Sciatic nerve (tissue), 2 donors: ENCODE measurements at places on chromosomes 1 and 21. TPM values are rescaled to one million over a fixed set of nuclear protein-coding genes. Genes with fewer than 3 reads are reported as not detected.
A peak's percentile ranks its signal among the peaks of the same experiment; 100 is the strongest.

GRCh38 chr1:192003295-192004077, 154.8 kb upstream of the RGS18 start:
- DNase-seq = no peak

- no peak for DNase-seq
These were observed 90.0 kb downstream of the EPHB2 start for GRCh38 chr1:22800629-22801028.

DNA sequence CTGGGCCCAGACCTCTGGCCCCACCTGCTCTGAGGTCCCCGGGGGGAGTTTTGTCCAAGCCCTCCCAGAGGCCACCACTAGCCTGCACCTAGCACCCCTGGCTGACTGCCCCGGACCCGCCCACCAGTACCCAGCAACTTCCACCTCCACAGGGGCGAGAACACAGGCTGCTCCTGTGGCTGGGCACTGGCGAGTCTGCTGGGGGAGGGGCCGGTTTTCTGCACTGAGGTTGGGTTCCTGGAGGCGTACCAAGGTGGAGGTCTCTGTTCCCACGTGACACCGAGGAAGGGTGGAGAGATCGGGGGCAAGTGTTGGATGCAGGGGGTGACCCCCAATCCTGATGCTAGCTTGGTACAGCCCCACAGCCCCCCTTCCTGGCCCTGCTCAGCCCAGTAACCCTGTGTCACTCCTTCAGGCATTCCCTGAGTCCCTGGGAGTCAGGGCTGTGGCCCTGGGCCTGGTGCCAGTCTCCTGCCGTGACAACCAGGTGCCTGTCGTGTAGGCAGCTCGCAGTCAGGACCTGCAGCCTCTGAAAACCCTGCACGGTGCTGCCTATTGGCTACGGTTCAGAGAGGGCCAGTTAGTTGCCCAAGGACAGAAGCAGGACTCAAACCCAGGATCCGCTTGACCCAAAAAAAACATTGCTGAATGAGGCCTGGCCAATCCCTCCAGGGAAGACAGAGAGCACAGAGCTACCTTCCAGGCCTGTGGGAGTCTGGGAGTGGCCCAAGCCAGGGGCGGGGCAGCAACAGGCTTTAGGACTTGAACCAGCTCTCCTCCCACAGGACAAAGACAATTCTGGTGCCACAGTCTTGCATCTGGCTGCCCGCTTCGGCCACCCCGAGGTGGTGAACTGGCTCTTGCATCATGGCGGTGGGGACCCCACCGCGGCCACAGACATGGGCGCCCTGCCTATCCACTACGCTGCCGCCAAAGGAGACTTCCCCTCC, 3.1 kb downstream of the ESPN start:
- DNase-seq = no peak

DNA sequence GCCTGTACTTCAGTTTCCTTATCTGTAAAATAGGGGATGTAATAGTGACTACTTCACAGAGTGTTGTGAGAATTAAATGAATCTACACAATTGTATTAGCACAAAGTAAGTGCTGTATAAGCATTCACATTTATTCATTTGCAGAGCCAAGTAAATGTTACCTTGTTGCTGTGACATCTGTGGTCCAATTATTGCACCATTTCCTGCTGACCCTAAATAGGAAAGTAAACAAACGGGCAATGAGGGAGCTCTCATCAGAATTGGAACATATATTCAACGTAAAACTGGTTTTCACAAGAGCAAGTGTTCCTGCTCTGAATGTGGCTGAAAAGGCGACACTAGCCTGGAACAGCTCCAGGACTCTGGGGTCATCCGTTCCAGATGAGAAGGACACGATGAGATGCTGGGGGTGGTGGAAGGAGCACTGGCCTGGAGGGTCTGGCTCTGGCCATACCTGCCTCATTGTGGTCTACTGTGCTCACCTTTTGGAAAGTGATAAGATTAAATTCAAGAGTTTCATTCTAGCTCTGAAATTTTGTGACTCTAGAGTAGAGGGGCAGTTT, 34.5 kb downstream of the PROX1 start:
- DNase-seq = no peak

- DNase-seq = no peak
These were observed 37.6 kb downstream of the SLC2A7 start for GRCh38 chr1:8988618-8988967.

DNA sequence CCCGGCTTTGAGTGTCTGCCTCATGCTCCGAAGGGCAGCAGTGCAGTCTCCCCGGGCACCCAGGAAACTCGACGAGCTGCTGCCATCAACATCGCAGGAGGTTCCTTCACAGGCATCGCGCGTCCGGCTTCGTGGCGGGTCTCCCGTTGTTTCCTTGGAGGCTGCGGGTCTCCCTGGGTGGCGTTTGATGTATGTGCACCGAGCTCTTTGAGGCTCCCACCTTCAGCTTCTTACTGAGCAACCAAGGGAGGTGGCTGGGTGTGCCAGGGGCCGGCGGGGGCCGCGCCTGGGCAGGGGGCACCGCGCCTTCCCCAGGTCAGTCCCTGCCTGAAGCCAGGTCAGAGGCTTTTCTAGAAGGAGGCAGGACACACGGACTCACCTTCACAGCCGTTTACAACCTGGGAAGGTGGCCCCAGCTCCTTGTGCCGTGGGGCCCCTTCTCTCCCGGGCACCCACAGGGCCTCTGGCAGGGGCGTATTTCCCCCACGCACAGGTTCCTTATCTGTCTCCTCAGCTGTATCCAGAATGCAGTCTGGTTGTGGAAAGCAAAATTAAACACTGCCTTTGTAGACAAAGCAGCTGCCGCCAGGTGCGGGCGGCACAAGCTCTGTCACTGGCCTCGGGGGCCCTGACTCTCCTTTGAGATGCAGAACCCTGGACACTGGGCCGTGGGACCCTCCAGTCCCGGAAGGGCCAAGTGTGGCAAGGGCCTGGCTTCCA, 21.7 kb upstream of the PEX10 start:
- DNase-seq = no peak

GRCh38 chr1:185158800-185159199, 1.8 kb downstream of the SWT1 start:
- DNase-seq = no peak

DNA sequence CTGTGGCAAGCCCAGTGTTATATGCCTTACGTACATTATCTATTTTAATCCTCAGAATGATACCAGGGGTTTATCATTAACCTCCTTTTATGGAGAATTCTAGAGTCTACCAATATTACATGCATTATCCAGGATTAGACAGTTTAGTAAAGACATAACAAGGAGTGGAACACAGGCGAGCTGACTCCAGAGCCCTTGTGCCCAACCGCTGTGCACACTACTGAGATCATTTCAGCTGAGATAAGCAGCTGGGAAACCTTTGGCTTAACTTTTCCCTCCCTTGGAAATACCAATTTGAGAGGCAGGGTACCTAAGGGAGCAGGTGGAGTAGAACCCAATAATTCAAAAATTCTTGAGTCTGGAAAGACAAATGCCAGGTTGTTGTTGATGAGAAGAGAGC, 59.8 kb upstream of the ATP1B1 start:
- DNase-seq = no peak

DNA sequence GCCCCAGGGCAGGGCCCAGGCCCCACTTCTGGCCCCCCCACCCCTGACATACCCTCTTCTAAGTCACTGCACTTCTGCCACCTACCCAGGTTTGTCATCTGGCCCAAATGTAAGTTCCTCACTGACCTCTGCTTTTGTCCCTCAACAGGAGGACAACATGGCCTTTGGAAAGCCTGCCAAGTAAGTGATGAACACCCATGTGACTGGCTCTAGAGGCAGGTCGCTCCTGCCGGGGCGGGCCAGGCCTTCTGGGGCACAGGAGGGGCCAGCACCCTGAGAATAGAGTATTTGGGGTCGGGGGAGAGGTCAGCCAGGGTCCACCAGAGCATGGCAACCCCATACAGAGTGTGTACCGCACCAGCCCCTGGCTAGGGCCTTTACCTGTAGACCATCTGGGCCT, 9.9 kb upstream of the SYTL1 start:
- no peak for DNase-seq

- DNase-seq = no peak
These were observed 354.3 kb upstream of the NEGR1 start for GRCh38 chr1:72636631-72637030.

- no peak for DNase-seq
These were observed 53.7 kb upstream of the DNAJC6 start for GRCh38 chr1:65255656-65256050.

DNA sequence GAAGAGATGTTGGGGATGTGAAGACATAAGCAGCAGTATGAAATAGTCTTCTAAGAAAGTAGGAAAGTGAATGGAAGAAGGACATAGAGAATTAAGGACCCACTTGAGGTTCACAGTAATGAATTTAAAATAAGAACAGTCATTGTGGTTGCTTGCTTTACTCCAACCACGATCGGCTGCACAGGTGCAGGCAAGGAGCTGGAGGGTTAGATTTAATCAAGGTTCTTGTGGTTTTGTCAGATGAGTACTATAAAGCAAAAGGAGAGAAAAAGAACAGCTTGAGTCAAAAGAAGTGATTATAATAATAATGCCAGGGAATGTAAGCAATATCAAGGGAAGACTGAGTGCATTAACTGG, 46.1 kb upstream of the RBM34 start:
- no peak for DNase-seq

GRCh38 chr1:158186180-158186579, 5.5 kb downstream of the CD1D start:
- no peak for DNase-seq

- no peak for DNase-seq
These were observed 167.2 kb downstream of the CRB1 start for GRCh38 chr1:197435224-197435623.

GRCh38 chr1:154765970-154766369, 104.1 kb downstream of the KCNN3 start:
- peak; percentile 30 for DNase-seq

GRCh38 chr1:168472223-168472622, 71.6 kb downstream of the XCL2 start:
- DNase-seq = no peak

- DNase-seq = peak; percentile 49
These were observed 5.5 kb downstream of the STK40 start for GRCh38 chr1:36380143-36380619.

DNA sequence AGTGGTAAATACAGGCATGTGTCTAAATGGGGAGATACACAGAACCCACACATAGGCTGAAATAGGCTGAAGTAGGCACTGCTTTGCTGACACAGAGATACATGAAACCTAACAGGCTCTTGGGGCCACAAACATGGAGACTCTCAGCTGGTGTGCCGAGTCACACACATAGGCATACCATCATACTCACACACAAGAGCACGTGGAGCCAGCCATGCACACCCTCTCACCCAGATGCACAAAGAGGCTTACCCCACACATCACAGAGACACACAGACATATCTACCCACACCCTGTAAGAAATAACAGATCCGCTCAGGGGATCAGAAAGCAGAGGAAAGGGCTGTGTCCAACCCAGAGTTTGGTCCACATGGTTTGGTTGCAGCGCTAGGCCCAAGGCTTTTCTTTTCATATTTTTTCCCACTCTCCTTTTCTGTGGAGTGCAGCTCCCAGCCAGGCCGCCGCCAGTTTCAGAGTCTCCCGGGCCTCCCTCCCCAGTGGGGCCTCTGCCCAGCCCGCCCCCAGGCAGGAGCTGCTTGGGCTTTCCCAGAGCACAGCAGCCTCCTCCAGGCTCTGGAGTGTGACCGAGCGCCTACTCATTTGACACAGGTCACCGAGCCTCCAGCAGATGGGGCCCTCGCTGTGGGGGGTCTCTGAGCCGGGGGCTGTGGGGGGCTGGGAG, 3.9 kb upstream of the POU3F1 start:
- DNase-seq = no peak

DNA sequence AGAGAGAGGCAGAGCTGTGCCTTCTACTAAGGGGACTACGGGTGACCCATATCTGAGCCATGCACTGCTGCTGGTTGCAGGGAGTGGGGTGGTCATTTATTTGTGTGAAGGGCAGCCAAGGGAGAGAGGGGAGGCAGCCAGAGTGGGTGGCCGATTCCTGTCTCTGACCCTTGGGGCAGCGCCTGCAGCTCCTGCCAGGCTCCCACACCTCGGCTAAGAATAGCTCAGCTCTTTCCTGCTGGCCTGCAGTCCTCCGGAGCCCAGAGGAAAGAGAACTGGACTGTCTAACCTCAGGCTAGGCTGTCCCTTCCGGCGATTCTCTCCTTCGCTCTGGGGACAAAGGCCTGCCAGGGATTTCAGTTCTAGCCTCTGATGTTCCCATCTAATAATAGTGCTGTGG, 11.6 kb upstream of the CD34 start:
- DNase-seq = no peak

DNA sequence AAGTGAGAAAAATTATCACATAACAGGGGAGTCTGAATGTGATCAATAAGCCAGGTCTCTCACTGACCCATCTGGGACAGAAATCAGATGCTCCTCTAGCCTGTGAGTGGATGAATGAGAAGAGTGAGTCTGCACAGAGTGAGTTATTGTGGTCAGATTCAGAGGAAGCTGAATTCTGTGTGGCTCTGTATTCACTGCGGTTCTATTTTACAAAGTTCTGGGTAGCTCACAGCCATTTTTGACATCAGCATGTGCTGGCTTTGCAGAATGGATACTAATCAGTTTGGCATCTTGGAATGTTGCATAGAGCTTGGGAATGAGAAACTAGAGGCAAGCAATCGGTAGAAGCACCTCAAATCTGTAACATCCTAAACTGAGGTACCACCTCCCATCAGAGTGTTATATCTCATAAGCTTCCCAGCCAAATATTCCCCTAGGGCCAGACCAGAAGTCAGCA, 3.8 kb downstream of the COLGALT2 start:
- no peak for DNase-seq

GRCh38 chr1:94843430-94843829, 23.3 kb downstream of the SLC44A3 start:
- no peak for DNase-seq

DNA sequence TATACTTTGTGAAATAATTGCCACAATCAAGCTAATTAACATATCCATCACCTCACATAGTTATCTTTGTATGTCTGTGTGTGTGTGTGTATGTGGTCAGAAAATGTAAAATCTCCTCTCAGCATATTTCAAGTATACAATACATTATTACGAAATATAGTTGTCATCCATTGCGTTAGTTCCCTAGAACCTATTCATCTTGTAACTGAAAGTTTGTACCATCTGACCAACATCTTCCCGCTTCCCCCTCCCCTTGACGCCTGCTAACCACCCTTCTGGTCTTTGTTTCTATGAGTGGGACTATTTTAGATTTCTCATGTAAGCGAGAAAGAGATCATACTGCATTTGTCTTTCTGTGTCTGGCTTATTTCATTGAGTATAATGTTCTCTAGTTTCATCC, 455.3 kb downstream of the KCNT2 start:
- DNase-seq = no peak

Gene GNAT2
- not detected for total RNA-seq

Gene KLHDC9
- total RNA-seq = 6.6 TPM

Gene AMY1B
- total RNA-seq = not detected

Gene CENPL
- 6.2 TPM for total RNA-seq
